ENCODE measurements at places on chromosomes 4 and X.

DNA sequence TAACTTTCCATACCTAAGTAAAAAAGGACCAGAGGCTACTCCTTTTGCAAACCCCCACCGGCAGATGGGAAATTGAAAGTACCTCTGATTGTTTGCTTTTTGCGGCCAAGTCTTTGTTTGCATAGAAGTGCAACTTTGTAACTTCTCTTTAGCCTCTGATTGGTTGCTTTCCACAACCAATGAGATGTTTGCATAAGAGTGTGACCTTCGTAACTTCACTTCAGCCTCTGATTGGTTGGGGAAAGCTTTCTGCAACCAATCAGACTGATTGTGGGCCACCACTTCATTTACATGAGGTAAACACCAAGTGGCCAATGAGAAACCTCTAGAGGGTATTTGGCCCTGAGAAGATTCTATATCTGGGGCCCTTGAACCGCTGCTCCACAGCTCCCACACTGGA is 48.8 kb upstream of the PGRMC1 start:
- no peak for DNase-seq

- DNase-seq, result no peak
Measured at GRCh38 chr4:168637872-168638756, 141.3 kb downstream of the PALLD start.

- DNase-seq, result no peak
Measured at GRCh38 chr4:137124278-137124932, 407.9 kb downstream of the PCDH18 start.

DNA sequence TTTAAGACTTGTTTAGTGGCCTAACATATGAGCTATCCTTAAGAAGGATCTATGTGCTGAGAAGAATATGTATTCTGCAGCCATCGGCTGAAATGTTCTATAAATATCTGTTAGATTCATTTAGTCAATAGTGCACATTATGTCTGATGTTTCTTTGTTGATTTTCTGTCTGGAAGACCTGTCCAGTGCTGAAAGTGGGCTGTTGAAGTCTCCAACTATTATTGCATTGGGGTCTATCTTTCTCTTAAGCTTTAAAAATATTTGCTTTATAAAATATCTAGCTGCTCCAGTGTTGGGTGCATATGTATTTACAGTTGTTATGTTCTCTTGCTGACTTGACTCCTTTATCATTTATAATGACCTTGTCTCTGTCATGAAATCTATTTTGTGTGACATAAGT is 9.4 kb upstream of the BLTP1 start:
- no peak for DNase-seq

GRCh38 chr4:18847249-18847890 is 825.8 kb upstream of the LCORL start:
- no peak for DNase-seq

DNA sequence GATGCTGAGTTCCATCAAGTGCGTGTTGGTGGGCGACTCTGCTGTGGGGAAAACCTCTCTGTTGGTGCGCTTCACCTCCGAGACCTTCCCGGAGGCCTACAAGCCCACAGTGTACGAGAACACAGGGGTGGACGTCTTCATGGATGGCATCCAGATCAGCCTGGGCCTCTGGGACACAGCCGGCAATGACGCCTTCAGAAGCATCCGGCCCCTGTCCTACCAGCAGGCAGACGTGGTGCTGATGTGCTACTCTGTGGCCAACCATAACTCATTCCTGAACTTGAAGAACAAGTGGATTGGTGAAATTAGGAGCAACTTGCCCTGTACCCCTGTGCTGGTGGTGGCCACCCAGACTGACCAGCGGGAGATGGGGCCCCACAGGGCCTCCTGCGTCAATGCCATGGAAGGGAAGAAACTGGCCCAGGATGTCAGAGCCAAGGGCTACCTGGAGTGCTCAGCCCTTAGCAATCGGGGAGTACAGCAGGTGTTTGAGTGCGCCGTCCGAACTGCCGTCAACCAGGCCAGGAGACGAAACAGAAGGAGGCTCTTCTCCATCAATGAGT is 46.6 kb downstream of the RHOH start:
- DNase-seq, result no peak

DNA sequence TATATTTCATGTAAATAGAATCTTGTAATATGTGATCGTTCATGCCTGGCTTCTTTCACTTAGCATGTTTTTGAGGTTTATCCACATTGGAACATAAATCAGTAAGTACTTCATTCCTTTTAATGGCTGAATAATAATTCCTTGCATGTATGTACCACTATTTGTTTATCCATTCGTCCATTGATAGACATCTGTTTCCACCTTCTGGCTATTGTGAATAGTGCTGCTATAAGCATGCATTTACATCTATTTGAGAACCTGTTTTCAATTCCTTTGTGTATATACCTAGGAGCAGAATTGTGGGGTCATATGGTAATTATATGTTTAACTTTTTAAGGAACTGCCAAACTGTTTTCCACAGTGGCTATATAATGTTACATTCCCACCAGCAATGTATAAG is 356.7 kb upstream of the DIPK2B start:
- no peak for DNase-seq

DNA sequence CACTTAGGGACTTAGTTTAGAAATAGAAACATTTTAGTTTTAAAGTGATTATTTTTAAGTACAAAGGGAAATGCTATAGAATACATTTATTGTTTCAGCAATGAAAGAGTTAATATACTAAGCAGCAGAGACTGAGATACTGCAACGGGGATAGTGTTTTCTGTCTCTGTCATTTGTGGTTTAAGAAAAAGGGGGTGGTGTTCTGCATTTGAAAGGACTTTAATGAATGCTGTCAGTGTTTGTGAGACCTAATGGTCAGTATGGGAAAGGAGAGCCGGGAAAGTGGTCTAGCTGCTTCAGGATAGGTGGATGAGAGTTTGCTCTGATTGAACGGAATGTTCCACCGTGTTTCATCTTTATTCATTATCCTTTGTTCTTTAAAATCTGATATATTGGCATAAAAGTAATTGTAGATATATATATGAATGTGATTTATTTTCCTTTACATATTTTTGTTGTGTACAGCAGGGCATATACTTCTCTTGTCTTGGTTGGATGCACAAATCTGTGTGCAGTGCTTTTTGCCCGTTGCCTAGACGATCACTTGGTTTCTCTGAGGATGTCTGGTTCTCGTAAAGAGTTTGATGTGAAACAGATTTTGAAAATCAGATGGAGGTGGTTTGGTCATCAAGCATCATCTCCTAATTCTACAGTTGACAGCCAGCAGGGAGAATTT is at the start of gene KLHL5:
Gene KLHL5, plus strand, starts transcription at position 139 of the 676 bp plus-strand sequence. Its CDS starts 421 bp downstream, at position 560.
- DNase-seq, result no peak

DNA sequence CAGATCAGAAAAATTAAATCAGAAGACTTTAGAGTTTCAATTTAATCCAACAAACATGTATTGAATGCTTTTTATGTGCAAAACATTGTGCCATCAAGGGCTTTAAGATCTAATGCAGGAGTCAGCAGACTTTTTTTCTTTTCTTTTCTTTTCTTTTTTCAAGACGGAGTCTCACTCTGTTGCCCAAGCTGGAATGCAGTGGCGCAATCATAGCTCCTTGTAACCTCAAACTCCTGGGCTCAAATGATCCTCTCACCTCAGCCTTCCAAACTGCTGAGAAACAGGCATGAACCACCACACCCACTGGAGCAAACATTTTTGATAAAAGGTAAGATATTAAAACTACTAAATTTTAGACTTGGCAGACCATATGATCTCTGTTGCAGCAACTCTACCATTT is 24.6 kb upstream of the LRBA start:
- no peak for DNase-seq

GRCh38 chr4:58767598-58767997 is 1657.4 kb upstream of the IGFBP7 start:
- DNase-seq, result no peak

DNA sequence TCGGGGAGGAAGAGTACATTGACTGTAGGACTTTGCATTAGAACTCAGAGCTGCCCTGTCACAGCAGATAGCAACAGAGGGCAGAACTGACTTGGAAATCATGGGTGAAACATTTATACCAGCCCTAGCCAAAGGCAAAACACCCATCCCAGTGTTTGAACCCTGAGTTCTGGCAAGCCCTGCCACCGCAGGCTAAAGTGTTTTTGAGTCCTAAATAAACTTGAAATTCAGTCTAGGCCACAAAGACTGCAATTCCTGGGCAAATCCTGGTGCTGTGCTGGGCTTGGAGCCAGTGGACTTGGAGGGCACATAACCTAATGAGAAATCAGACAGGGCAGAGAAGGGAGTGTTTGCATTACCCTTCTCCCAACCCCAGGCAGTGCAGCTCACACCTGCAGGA is 1015.7 kb downstream of the FSTL5 start:
- DNase-seq, result no peak

- DNase-seq, result no peak
Measured at GRCh38 chr4:5462896-5463295, 245.5 kb downstream of the EVC2 start.

DNA sequence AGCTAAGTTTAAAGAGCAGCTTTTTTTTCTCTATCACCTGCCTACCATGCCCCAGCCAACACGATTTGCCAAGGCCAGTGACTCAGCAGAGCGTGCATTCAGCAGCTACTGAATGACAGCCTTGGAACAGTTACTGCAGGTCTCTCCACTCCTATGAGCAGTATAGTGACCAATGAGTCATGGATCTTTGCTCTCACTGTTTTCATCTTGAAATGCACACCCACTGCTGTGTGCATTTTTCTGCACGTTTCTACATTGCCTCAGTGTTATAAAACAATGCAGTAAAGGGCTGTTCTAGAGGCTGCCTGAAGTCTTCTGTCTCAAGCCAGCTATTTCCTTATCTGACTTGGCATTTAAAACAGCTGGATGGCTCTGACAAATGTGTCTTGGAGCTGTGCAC is 66.0 kb upstream of the C4orf54 start:
- DNase-seq, result no peak

DNA sequence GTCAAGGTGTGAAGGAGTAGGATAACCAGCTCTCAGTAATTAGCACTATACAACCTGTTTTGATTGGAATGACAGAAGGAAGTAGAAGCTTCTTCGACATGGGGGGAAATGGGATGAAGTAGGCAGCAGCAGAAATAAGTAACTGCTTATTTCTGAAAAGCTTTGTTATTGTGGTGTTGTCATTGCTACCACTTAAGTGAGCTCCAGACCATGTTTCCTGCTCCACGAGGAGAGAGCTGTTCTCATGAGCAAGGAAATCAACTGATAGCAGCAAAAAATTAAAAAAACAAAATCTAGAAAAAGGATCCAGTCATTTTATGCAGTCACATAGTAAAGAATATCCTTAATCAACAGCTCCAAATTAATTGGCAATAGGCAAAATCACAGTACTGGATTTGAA is 106.1 kb upstream of the TLL1 start:
- no peak for DNase-seq

DNA sequence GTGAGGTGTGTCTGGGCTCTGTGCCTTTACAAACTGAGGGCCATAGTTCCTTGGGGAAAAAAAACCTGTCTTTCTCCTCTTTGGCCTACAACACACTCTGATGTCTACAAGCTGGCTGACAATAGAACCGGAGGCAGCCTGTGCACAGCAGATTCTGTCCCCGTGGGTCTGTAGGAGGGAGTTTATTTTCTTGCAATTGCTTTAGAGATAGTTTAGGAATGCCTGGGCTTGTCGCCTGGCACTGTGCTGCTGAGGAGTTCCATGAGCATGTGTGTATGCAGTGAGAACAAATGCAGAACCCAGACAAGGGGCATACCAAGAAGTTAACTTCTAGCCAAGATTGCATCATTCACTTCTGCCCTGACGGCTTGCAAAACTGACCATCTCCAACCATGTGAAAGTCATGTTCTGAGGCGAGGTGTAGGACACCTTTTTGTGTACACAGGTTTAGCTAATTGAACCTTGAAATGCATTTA is 54.1 kb downstream of the CCNI start:
- DNase-seq, result no peak

GRCh38 chr4:39255871-39256270 is 73.5 kb downstream of the WDR19 start:
- DNase-seq, result no peak

- no peak for DNase-seq
Measured at GRCh38 chr4:7782783-7783182, 156.9 kb downstream of the AFAP1 start.

DNA sequence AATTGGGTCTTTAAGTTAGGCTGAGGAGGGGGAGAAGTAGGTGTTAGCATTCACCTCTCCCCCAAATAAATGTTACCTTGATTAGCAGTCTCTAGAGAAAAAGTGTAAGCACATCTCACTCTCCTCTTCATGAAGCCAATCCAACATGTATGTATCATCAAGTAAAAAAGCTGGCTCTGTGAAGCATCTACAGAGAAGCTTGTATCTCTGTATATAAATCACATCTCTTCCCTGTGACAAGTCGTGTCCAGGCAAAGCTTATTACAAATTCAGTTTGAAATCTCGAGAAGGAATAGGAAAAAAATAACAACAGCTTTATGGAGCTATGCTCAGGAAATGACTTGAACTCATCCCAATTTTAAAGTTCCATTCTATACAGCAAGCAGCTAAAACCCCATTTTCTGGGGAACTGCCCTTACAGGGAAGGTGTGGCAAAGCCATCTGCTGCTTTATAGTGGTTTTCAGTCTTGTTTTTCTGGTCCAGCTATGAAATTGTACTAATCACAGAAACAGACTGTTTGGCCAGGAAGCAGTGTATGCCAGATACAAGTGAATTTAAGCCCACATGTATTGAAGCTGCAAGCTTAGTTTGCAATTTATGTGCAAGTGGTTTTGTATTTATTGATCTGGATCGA is 313.3 kb upstream of the NOCT start:
- no peak for DNase-seq

DNA sequence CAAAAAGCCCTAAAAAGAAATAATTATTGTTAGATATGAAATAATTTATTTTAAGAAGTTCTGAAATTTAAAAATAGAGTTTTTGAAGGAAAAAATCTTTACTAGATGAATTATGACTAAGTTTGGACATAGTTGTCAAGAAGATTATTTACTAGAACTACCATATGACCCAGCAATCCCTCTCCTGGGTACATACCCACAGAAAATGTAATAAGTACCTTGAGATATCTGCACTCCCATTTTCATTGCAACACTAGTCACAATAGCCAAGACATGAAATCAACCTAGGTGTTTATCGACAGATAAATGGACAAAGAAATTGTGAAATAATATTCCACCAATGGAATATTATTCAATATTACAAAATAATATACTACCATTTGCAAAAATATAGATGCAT is 109.9 kb downstream of the PDHA2 start:
- no peak for DNase-seq

GRCh38 chr4:83191026-83191425 is 76.5 kb upstream of the PLAC8 start:
- no peak for DNase-seq

GRCh38 chrX:1587161-1587560 is 4.2 kb upstream of the AKAP17A start:
- no peak for DNase-seq

DNA sequence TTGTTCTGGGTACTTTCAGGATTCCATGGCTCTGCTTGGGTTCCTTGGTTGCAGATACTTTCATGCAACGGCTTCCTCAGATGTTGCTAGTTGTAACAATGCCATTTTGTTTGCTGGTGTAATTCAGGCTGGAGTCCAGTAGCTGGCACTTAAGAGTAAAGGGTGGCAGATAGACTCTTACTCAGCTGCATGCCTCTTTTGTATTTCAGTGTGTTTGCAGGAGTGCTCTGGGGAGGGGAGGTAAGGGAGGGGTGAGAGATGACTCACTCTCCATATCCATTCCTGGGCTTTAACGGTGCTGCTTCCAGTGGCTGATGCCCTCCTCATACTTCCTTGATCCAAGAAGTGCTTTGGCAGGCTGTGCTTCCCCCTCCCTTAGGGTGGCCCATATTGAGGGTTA is 155.2 kb downstream of the ZNF330 start:
- no peak for DNase-seq

GRCh38 chr4:155478336-155478835 is 101.6 kb upstream of the MAP9 start:
- DNase-seq, result no peak

- no peak for DNase-seq
Measured at GRCh38 chrX:25070038-25070437, 54.3 kb upstream of the ARX start.

GRCh38 chr4:83771113-83771705 is 235.3 kb downstream of the GPAT3 start:
- DNase-seq, result no peak

All from activated naive CD4-positive, alpha-beta T cell treated with anti-CD3 and anti-CD28 coated beads, Interleukin-2, amount 10 ng/mL, durations not matched to agents 7 days and 5 days (primary cell).